Right hindlimb (tissue), 1 donor: ENCODE measurements at places on chromosomes 2 and 18.

GRCh38 chr2:102417946-102418345, 5.0 kb upstream of the IL18RAP start:
- DNase-seq, result no peak

DNA sequence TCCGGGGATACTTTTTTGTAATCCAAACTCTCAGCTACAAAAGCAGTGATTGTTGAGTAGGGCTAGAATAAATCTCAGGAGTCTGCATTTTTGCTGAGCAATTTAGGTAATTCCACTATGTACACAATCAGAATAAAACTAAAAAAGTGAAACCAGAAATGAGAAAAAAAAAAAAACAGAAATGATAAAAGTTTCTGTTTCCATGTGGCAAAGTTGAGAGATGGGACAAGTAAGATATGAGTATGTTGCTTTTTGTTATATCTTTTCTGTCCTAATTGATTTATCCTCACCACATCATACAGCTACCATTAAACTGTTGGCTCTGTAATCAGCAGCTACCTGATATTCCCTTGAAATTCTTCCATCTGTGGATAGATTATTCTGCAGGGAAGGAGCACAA, 92.7 kb downstream of the VWC2L start:
- DNase-seq, result no peak

GRCh38 chr2:191863988-191864387, 17.1 kb upstream of the CAVIN2 start:
- DNase-seq, result no peak

- DNase-seq, result no peak
These were observed 419.0 kb upstream of the MMADHC start for GRCh38 chr2:150006591-150006990.

DNA sequence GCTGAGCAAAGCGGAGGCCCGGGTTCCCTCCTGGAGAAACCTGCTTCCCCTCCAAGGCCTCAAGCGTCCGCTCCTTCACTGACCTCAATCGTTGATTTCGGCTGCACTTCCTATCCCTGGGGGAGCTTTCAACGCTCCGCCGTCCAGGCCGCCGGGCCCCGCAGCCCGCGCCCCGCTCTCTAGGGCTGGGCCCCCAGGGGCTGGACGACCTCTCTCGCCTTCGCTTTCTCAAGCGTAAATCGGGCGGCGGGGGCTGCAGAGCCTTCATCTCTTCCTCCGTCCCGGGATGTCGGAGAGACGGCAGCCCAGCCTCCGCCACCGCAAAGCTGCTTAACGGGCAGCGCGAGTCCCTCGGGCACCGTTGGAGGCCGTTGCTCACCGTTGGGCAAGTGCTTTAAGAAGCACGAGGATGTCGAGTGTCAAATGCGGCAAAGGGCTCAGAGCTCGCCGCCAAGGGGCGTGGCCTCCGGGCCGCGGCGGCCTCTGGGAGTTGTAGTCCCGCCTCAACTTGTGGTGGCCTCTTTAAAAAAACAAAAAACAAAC, 8.5 kb downstream of the HES6 start:
- peak; percentile 80 for DNase-seq

DNA sequence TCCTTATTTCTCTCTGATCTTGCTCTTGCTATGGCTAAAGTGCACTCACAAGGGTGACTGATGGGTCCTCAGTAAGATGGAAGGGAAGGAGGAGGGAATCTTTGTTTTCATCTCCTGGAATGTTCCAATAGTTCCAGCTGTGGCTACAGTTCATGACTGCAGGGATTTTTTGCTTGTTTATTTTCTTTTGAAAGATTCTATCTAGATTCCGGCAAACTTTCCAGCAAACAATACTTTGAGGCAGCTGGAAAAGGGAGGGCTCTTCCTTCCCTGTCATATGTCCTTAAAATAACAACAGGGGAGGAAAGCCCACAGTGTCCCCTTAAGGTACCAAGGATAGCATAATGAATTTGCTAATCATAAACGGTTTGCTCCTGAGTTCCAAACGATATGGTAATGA, 111.3 kb upstream of the SLC14A2 start:
- no peak for DNase-seq

GRCh38 chr2:120912101-120912985, 176.7 kb downstream of the GLI2 start:
- DNase-seq, result no peak

GRCh38 chr2:30403592-30404312, 43.3 kb upstream of the LCLAT1 start:
- DNase-seq, result no peak

DNA sequence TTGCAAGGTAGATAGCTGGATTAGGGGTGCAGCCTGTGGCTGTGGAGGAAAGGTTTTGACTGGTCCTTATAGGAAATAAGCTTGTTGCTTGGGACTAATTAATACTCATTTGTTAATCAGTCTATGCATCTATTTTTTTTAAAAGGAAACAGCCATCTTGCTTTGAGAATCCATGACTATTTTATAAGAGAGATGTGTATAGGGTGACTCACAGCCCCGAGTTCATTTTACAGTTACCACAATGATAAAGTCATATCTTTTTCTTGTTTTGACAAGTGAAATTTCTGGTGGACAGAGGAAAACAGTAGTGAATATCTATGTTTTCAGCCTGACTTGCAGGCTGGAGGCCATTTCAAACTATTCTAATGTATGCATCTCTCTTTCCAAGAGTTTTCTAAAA, 193.5 kb upstream of the CCDC68 start:
- no peak for DNase-seq

- DNase-seq, result no peak
These were observed 515.0 kb upstream of the HS6ST1 start for GRCh38 chr2:128833664-128834027.

- DNase-seq, result no peak
These were observed 41.6 kb downstream of the ANKRD44 start for GRCh38 chr2:197268786-197269584.

DNA sequence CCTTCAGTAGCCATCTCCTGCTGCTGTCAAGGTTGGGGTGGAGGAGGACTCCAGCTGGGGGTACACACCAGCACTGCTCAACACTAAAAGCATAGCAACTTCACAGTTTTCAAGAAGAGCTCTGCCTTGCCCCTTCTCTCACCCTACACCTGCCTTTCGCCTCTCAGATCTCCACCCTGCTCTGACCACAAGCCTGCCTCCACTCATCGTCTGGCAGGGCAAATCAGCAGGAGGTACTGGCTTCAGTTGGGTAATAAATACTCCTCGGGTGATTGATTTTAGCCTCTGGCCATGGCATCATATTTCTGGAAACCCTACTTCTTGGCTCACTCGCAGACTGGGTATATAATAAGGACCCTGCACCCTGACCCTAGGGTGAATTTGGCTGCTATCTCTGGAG, 3.1 kb upstream of the PRKAG3 start:
- DNase-seq, result no peak

- DNase-seq, result peak; percentile 92
These were observed 16.5 kb downstream of the B3GNT7 start for GRCh38 chr2:231411831-231412617.

- DNase-seq, result no peak
These were observed 688.6 kb downstream of the NRXN1 start for GRCh38 chr2:50343150-50343830.

DNA sequence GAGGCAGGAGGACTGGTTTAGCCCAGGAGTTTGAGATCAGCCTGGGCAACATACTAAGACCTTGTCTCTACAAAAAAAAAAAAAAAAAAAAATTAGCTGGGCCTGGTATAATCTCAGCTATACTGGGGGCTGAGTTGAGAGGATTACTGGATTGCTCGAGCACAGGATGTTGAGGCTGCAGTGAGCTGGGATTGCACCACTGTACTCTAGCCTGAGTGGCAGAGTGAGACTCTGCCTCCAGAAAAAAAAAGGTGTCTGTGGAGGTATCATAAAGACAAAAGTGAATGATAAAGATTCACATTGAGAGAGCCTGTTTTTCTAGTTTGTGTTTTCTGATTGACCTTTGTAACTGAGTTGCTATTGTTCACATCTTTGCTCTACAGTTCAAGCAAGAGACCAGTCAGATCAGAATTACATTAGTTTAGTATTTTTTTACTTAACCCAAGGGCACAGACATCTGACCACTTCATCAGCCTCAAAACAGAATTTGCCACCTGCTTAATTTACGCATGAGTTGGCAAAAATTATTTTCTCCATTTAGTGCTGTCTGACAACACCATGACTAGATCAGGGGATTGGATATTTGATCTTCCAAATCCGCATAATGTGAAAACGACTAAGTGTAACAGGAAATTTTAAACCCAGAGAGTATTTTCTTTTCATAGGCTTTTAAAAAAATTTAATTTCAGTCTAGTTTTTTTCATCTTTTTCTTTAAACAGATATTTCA, 271.0 kb downstream of the TGIF1 start:
- no peak for DNase-seq

- DNase-seq, result no peak
These were observed 1087.6 kb upstream of the PIK3C3 start for GRCh38 chr18:40867459-40867858.

- DNase-seq, result no peak
These were observed 88.6 kb downstream of the FAM168B start for GRCh38 chr2:131004446-131005209.

- DNase-seq, result no peak
These were observed 14.6 kb downstream of the SFT2D3 start for GRCh38 chr2:127715778-127716449.

DNA sequence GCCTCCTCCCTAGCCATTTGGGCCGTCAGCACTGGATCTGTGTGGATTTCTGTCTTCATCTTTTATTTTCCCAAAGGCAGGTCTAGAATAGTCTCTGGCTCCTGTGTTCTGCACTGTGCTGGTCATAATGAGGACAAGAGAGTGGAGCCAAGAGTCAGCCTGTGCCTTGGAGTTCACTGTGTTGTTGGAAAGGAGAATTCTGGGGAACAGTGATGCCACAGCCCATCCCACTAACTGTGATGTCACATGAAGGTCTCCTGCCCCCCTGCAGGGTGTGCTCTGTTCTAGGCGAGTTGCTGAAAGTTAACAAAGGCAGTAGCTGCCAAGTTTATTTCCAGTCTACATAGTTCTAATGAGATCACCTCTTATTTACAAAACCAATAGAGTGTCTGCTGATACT, 248.5 kb downstream of the TPGS2 start:
- DNase-seq, result no peak

DNA sequence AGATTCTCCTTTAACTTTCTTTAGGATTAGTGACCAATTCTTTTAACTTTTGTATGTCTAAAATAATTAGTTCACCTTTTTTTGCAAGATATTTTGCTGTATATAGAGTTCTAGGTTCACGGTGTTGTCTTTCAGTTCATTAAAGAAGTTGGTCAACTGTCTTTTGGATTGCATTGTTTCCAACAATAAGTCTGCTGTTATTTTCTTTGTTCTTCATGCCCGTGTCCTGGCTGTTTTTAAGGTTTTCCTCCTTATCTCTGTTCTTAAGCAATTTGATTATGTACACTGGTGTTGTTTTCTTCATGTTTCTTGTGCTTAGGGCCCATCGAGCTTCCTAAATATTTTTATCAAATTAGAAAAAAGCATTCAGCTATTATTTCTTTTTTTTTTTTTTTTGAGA, 54.4 kb downstream of the LBH start:
- DNase-seq, result no peak

DNA sequence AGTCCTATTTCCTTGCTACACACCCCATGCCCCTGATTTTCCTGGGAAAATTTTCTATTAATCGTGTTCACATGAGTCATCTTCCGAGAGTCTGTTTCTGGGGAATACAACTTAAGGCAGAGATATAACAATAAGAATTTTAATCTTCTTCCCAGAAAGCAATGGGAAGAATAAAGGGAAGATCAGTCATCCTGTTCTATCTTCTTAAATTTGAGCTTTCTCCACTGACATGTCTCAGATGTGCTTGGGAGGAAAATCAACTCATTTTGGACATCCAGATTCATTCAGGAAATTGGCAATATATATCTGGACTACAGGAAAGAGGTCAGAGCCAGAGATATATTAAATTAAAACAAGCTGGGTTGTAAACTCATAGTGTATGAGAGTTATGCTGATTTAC, 62.3 kb upstream of the SPAG16 start:
- DNase-seq, result no peak

GRCh38 chr2:9768388-9768787, 74.9 kb upstream of the TAF1B start:
- DNase-seq, result no peak

DNA sequence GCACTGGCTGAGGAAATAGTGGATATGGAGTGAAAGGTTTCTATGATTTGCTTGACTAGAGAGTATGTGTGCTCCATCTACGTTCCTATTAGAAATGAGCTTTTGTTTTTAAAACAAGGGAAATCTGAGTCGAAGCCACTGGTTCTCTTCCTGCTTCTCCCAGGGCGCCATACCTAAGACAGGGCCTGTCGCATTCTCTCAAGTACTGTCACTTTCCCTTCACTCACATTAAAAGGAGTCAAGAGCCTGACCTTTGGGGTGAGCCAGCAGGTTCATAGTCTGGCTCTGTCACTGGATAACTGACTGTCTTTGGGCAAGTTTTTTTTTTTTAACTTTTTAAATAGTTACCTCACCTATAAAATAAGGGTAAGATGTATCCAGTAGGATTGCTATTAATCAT, 121.0 kb downstream of the MAP3K20 start:
- no peak for DNase-seq

DNA sequence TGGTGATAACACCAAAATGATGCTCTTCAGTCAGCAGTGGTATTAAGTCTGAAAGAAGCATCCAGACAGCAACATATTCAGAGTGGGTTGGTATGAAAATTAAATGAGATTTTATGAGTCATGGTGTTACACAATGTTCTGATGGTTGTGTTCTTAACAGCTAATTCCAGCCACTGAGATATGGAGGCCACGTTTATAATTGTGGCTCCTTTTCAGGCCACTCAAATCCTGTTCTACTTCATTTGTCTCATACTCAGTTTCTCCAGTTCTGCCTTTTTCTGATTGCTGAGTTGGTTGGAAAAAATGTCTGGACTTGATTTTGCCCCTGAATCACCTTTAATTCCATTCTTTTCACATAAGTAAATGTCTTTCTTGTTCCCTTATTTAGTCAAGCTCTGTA, 162.7 kb upstream of the COL3A1 start:
- no peak for DNase-seq

- DNase-seq, result peak; percentile 20
These were observed 252.5 kb downstream of the XIRP2 start for GRCh38 chr2:167140767-167141166.

GRCh38 chr2:121342751-121343150, 57.7 kb upstream of the TFCP2L1 start:
- DNase-seq, result no peak

DNA sequence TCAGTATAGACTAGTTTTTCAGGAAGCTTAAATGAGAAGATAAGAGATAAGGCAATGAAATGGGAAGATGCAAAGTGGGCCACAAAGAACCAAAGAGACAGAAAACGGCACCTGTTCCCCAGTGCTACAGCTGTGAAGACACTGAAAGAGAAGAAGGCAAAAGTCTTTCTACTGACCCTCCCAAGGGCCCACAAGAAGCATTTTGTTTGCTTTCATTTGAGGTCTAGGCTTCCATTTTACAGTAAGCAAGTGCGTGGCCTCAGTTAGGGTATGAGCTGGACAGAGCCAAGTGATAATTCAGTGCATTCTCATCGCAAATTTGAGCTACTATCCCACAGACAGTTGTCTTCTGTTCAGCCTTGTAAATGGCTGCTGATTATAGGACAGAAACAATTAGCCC, 53.4 kb upstream of the STK17B start:
- no peak for DNase-seq

DNA sequence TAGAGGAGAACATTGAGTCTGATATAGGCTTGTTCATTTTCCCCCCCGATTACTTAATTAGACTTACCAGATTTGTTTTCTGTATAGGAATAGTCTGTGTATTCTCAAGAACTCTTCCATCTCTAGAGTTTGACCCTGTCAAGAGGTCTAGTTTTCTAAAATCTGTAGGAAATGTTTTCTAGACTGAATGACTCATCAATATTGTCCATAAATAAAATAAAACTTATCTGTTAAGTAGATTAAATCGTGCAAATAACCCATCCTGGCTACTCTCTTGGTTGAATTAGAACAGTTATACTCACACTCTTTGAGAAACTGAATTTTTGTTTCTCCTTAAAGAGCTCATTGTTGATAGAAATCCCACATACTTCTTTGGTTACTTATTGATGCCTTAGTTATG, 299.2 kb upstream of the CWC22 start:
- no peak for DNase-seq
